Keratinocyte (primary cell): ENCODE measurements at places on chromosomes 7 and 10. TPM values are rescaled to one million over a fixed set of nuclear protein-coding genes. Genes with fewer than 3 reads are reported as not detected.

Gene INA
- polyA plus RNA-seq: 3.4 to 4.6 TPM (median 4.2 TPM) in 3 replicates

Gene NPC1L1
- 0.01 to 0.03 TPM in 2 of 3 replicates, not detected in the other for polyA plus RNA-seq

Gene LAMB1
- 74.1 to 97.9 TPM (median 79.8 TPM) in 3 replicates for polyA plus RNA-seq

Gene ADAP1
- 4.3 to 6.2 TPM (median 5.5 TPM) in 3 replicates for polyA plus RNA-seq

Gene MBLAC1
- 0.21 to 0.50 TPM (median 0.46 TPM) in 3 replicates for polyA plus RNA-seq

Gene CARD11
- polyA plus RNA-seq: 4.1 to 7.2 TPM (median 4.3 TPM) in 3 replicates

GRCh38 chr10:128059266-128059981 is 66.8 kb downstream of the MKI67 start:
- DNase-seq: no peak

- DNase-seq: no peak
These were observed 87.4 kb upstream of the RSU1 start for GRCh38 chr10:16904639-16905061.

DNA sequence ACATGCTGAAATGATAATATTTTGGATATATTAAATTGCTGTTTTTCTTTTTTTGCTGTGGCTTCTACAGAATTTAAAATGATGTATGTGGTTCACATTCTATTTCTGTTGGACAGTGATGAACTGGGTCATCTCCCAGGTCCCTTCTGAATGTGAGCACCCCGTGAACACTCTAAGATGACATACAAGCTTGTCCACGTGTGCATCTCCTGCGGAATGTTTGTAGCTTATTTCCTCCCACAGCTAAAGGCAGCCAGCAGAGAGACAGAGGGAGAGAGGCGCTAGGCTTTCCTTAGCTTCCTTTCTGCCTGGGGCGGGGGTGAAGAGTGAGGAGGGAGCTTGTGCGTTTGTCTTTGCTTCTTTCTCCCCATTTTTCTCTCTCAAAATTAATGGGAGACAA is 219.1 kb downstream of the EMX2 start:
- DNase-seq: no peak

DNA sequence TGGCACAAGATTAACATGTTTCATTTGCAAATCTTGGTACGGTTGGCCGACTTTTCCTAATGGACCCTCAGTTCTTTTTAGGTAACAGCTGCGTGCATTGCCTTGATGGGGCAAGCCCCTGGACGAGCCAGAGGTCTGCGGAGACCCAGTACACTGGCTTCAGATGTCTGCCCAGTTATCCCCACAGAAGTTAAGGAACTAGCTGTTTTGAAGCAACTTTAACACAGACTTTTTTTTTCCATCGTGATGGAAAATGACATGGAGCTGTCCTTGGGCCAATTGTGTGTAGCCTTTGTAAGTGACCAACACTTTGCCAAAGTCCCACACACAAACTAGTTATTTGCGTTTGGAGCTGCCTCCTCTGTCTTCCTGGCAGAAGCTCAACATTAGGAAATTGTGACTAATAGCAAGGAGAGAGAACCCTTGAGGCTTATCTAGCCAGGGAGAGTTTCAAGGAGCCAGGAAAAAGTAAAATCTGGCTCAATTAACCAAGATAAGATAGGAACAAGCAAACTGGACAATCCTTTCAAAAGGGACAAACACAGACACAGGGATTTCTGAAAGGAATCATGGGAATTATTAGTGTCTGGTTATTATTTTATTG is 99.6 kb upstream of the BMPER start:
- no peak for DNase-seq

- DNase-seq: no peak
These were observed 34.0 kb upstream of the TMEM273 start for GRCh38 chr10:49222170-49222569.

- DNase-seq: no peak
These were observed 638 bp downstream of the IQCE start for GRCh38 chr7:2559283-2559950.

DNA sequence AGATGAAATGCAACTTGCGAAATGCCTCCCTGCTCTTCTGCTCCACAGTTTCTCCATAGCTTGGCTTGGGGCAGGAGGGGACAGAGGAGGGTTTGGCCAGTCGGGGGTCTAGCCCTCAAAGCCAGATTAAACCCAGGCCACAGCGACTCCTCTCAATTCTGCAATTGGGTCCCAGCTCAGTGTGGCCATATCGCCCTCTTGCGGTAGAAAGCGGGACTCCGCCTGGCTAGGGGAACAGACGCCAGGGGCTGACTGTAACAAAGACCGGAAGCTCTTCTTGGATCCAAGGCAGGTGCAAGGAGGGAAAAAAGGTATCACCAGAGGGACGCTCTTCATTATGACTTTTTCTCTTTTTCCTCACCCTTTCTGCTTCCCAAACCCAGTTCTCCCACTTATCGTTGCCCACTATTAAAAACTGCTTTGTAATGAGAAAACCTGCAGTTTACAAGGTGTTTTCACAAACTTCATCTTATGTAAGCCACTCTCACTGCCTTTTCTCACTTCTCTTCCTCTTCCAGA is 36.6 kb upstream of the TNPO3 start:
- DNase-seq: no peak

GRCh38 chr7:132009778-132010177 is 453.4 kb upstream of the PODXL start:
- no peak for DNase-seq

GRCh38 chr7:128909625-128910568 is 612 bp downstream of the KCP start:
- no peak for DNase-seq

- no peak for DNase-seq
These were observed 452.2 kb upstream of the SORCS1 start for GRCh38 chr10:107616463-107617410.

- DNase-seq: no peak
These were observed 48.9 kb downstream of the TMEM178B start for GRCh38 chr7:141122736-141123135.

- no peak for DNase-seq
These were observed 40.3 kb upstream of the SH2D4B start for GRCh38 chr10:80497187-80498077.

DNA sequence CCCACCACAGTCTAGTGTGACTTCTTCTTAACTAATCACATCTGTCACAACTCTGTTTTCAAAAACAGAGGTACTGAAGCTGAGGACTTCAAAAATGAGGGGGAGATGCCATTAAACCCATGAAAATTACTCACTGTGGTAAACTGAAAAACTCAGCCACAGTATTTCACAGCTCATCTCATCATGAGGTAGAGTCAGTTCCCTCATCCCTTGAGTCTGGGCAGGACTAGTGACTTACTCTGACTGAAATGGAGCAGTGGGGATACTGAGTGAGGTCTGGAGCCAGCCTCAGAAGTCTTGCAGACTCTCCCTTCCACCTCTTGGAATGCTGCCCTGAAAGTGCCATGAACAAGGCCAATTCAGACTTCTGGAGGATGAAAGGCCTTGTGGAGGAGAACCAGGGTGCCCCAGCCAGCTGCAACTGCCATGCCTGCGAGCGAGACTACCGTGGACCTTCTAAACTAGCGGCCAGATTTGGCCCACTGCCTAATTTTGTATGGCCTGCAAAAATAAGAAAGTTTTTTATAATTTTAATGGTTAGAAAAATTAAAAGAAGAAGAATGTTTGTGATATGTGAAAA is 24.7 kb upstream of the ANKRD1 start:
- DNase-seq: no peak
